ENCODE measurements at places on chromosomes 3 and 15.

DNA sequence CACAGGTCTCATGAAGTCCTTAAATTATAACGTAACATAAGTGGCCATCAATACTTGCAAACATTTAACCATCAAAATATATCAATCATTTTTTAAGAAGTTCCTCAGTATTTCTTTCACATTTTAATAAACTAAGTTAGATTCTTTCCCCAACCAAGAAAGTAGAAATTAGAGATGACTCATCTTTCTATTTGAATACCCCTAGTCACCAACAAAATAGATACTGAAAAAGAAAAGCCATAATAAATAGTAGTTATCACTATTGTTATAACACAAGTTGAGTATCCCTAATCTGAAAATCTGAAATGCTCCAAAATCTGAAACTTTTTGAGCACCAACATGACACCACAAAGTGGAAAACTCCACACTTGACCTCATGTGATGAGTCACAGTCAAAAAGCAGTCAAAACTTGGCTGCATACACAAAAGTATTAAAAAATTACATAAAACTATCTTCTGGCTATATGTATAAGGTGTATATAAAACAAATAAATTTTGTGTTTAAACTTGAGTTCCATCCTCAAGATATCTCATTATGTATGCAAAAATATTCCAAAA is 3.7 kb downstream of the SHQ1 start:
- H3K27ac ChIP-seq = no peak overlapping the region
- H3K4me3 ChIP-seq = no peak overlapping the region
- peaks cover 5% of the 10 kb centered on the region for H3K36me3 ChIP-seq
- H3K4me1 ChIP-seq = peaks cover 19% of the 10 kb centered on the region
- no peak for DNase-seq
- H3K27me3 ChIP-seq = no peaks in the 10 kb centered on the region

GRCh38 chr3:155957412-155957880 is 87.0 kb downstream of the GMPS start:
- H3K4me3 ChIP-seq = no peak overlapping the region
- no peak for DNase-seq
- no peaks in the 10 kb centered on the region for H3K4me1 ChIP-seq
- H3K27ac ChIP-seq = no peak overlapping the region
- H3K27me3 ChIP-seq = no peaks in the 10 kb centered on the region

DNA sequence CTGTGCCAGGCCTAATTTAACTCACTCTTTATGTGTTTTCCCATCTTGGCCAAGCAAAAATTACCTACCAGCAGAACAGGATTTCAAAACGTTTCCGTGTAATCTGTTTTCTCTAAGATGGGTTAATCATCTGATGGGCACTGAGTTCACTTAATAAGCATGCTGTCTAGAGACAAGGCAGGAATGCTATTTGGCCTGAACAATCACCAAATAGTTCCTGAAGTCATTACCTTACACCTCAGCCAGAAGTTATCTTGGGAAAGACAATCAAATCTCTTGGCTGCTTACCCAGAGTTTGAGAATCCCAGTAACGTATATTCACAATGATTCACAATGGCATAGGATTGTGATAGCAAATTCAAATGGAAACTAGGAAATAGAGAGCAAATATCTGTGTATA is 779.1 kb downstream of the CADM2 start:
- no peak overlapping the region for H3K4me3 ChIP-seq
- H3K4me1 ChIP-seq = no peaks in the 10 kb centered on the region
- H3K27me3 ChIP-seq = no peaks in the 10 kb centered on the region
- DNase-seq = no peak

DNA sequence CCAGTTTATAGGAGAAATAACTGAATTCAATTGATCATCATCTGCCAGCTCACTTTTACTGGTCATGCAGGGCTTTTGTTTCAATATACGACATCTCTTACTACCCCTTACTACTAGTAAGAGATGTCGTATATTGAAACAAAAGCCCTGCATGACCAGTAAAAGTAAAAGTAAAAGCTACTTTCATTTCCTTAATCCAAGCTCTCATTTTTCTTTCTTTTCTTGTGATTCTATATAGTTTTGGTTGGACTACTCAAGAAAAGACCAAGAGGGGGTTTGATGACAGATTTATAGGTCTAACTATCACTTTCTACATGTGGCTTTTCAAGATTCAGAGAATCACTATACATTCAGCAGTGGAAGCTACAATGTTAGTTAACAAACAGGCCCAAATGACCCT is 1237.3 kb downstream of the ROBO2 start:
- no peak for DNase-seq
- no peak overlapping the region for H3K4me3 ChIP-seq
- H3K27ac ChIP-seq = no peak overlapping the region
- no peaks in the 10 kb centered on the region for H3K36me3 ChIP-seq
- H3K27me3 ChIP-seq = no peaks in the 10 kb centered on the region
- H3K4me1 ChIP-seq = no peaks in the 10 kb centered on the region

- H3K4me1 ChIP-seq = no peaks in the 10 kb centered on the region
- peaks cover 10% of the 10 kb centered on the region for H3K36me3 ChIP-seq
- H3K4me3 ChIP-seq = no peak overlapping the region
- no peak for DNase-seq
These were observed 64.0 kb upstream of the CDAN1 start for GRCh38 chr15:42800731-42801474.

DNA sequence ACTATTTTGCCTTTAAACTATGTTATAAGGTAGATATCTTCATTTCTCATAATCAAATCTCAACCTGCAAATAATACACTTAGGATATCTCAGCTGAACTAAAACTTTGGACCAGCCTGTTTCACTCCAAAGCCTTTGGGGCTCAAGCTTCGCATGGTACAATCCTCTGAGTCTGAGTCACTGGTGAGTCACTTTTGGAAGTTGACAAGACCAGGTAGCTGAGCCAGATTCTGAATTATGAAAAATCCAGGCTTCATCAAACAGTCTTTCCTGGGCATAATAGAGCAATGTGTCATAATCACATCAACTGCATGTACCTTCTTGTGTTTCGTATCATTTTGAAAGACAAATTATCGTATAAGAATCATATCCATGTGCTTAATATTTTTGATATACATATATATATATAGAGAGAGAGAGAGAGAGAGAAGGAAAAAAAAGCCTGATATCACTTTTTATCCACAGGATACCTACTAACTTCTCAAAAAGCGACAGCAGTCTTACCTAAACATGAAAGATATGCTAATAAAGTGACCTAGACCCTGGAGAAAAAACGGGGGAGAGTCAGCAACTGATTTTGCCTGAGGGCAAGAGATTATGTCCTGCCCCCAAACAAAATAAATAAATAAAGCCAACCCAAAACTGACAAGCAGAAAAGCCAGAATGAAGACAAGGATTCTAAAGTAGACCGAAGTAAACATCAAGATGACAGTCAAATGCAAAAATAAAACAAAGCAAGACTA is 263.9 kb upstream of the TGFBR2 start:
- no peaks in the 10 kb centered on the region for H3K36me3 ChIP-seq
- no peaks in the 10 kb centered on the region for H3K27me3 ChIP-seq
- no peak overlapping the region for H3K4me3 ChIP-seq
- H3K27ac ChIP-seq = no peak overlapping the region
- H3K4me1 ChIP-seq = peaks cover 5% of the 10 kb centered on the region

DNA sequence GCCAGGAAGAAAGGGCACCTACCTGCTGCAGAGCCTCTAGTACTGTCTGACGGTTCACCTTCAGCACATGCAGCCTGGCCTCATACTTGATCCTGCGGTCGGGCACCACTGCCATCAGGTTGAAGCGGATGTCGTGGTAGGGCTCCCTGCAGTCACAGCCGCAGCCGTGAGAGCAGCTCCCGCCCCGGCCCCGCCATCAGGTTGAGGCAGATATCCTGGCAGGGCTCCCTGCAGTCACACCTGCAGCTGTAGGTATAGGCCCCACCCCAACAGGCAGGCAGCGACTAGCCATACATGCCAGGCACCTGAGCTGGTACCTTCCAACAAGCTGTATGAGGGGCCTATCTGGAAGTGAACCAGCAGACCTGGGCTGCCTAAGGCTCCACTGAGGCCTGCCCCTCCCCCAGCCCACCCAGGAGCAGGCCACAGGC is 38.7 kb downstream of the SEMA3G start:
- H3K4me3 ChIP-seq = no peak overlapping the region
- peaks cover 33% of the 10 kb centered on the region for H3K36me3 ChIP-seq
- H3K27ac ChIP-seq = no peak overlapping the region
- no peaks in the 10 kb centered on the region for H3K27me3 ChIP-seq
- DNase-seq = no peak

GRCh38 chr3:1943395-1944118 is 155.1 kb upstream of the CNTN4 start:
- H3K27me3 ChIP-seq = no peaks in the 10 kb centered on the region
- no peaks in the 10 kb centered on the region for H3K36me3 ChIP-seq
- H3K4me3 ChIP-seq = no peak overlapping the region
- DNase-seq = no peak

- DNase-seq = no peak
- H3K4me1 ChIP-seq = no peaks in the 10 kb centered on the region
- H3K4me3 ChIP-seq = no peak overlapping the region
- H3K36me3 ChIP-seq = no peaks in the 10 kb centered on the region
These were observed 4.1 kb upstream of the SKOR1 start for GRCh38 chr15:67820992-67821783.

DNA sequence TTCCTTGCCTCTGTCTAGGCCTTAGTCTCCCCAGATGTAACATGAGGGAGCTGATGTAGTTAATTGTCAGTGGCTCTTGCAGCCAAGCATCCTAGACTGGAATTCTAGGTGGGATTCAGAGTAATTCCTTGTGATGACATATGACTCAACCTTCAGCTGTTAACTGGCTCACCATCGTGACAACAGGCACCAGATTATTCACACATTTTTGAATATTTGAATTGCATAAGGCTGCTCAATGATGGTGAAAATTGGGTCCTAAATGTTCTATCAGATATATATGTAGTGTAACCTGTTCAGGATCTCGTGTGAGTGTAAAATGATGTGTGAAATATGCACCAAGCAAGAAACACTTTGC is 405.1 kb downstream of the LPP start:
- H3K27me3 ChIP-seq = no peaks in the 10 kb centered on the region
- H3K4me1 ChIP-seq = peaks cover 7% of the 10 kb centered on the region
- H3K4me3 ChIP-seq = no peak overlapping the region

DNA sequence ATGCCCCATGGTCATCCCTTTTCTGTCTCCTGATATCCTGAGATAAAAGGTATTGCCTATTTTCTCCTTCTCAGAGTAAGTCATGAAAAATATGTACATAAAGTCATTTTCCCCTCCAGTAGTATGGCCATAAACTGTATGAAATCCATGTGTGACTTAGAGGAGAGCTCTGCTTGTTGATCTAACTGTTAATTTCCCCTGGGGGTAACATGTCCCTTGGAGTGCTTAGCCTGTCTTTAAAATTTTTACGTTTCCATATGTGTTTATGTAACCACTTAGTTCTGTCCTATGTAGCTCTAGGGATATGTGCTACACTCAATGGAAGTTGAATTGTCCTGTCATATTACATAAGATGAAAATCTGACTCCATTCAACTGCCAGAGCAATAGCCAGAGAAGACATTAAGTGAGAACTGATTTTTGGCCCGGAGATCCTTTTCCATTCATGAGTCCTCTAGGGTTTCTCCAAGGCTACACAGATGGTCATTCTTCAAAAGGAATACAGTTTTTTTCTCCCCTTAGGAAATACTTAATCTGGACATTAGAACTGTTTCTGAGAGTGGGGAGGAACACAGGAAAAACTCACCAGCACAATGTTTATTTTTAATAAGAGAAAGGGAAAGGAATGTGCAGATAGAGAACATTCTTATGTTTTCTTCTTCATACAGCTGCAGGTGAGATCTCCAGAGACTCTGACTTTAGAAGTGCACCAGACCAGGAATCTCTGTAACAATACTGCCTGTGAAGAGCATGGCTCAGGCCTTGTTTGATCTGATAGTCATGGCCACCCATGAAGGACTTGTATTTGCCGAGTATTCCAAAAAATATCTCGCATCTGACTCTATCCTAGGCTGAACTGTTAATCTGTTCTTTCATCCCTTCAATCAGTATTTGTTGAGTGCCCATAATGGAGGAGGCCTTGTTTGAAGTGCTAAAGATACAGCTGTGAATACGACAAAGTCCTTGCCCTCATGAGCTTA is 29.8 kb upstream of the CLRN1 start:
- no peaks in the 10 kb centered on the region for H3K4me1 ChIP-seq
- peaks cover 6% of the 10 kb centered on the region for H3K27me3 ChIP-seq
- no peak for DNase-seq
- H3K4me3 ChIP-seq = no peak overlapping the region
- H3K27ac ChIP-seq = no peak overlapping the region

GRCh38 chr3:120013481-120013880 is 80.8 kb downstream of the GSK3B start:
- H3K36me3 ChIP-seq = no peaks in the 10 kb centered on the region
- H3K27me3 ChIP-seq = no peaks in the 10 kb centered on the region
- no peak overlapping the region for H3K4me3 ChIP-seq
- no peak overlapping the region for H3K27ac ChIP-seq

GRCh38 chr3:51974277-51974962 is 444 bp upstream of the ABHD14A start:
- peaks cover 3% of the 10 kb centered on the region for H3K36me3 ChIP-seq
- no peak for DNase-seq
- H3K4me3 ChIP-seq = peak overlapping the region; percentile 84
- peak overlapping the region; percentile 77 for H3K27ac ChIP-seq

DNA sequence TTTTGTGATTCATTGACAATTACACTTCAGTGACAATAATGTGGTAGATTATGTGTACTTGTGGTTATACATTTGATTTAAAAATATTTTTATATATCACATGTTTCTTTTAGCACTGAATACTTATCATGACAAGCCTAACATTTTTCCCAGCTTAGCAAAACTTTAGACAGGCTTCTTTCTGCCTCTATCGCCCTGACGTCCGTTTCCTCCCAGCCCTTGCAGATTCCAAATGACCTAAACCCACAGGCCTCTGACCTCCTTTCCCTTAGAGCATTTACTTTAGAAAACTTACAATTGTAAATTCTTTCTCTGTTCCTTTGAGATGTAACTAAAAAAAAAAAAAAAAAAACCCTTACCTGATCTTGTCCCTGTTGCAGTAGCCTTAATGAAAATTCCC is 326.1 kb downstream of the UNC13C start:
- H3K4me3 ChIP-seq = no peak overlapping the region
- H3K27ac ChIP-seq = no peak overlapping the region
- no peaks in the 10 kb centered on the region for H3K27me3 ChIP-seq
- H3K4me1 ChIP-seq = no peaks in the 10 kb centered on the region

- DNase-seq = no peak
- no peak overlapping the region for H3K4me3 ChIP-seq
- H3K27me3 ChIP-seq = no peaks in the 10 kb centered on the region
- no peaks in the 10 kb centered on the region for H3K36me3 ChIP-seq
These were observed 637.7 kb upstream of the UBE2E2 start for GRCh38 chr3:22565393-22565792.

GRCh38 chr3:131353016-131353877 is 28.3 kb upstream of the NUDT16 start:
- H3K27me3 ChIP-seq = peaks cover 3% of the 10 kb centered on the region
- no peak for DNase-seq
- H3K4me1 ChIP-seq = no peaks in the 10 kb centered on the region
- H3K36me3 ChIP-seq = no peaks in the 10 kb centered on the region

GRCh38 chr15:41869770-41870688 is 23.8 kb downstream of the SPTBN5 start:
- peaks cover 9% of the 10 kb centered on the region for H3K27me3 ChIP-seq
- no peak for DNase-seq
- no peak overlapping the region for H3K4me3 ChIP-seq
- H3K27ac ChIP-seq = peak overlapping the region; percentile 52

- no peaks in the 10 kb centered on the region for H3K36me3 ChIP-seq
- no peaks in the 10 kb centered on the region for H3K27me3 ChIP-seq
- no peak for DNase-seq
- H3K4me1 ChIP-seq = no peaks in the 10 kb centered on the region
- H3K4me3 ChIP-seq = no peak overlapping the region
These were observed 1305.2 kb downstream of the SI start for GRCh38 chr3:163773136-163773535.
